CD4-positive, alpha-beta T cell treated with Interleukin-10 for 1 hour (primary cell): ENCODE measurements at places on chromosomes 2 and 18.

- DNase-seq: no peak
These were observed 125.5 kb downstream of the ATAD2B start for GRCh38 chr2:23801396-23801795.

GRCh38 chr2:208464205-208464604 is 57.6 kb downstream of the PTH2R start:
- DNase-seq: no peak

DNA sequence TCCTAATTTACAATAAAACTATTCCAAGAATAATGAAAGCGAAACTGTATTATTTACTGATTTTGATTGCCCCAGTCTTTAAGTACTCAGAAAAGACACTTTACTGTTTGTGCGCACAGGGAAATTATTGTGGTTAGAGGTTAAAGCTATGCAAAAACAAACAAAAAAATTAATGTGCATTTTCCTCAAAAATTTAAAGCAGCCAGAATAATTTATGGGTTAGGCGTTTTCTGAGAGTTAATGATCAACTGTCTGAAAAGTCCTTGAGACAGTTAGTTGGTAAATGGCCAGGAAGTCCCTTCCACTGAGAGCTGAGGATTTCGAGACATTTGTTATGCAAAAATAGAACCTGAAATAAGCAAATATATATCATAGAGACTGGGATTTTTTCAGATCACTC is 143.3 kb downstream of the IRS1 start:
- no peak for DNase-seq

- DNase-seq: no peak
These were observed 97.4 kb downstream of the DDX1 start for GRCh38 chr2:15688924-15689568.

GRCh38 chr2:188079196-188079595 is 212.5 kb upstream of the GULP1 start:
- DNase-seq: no peak

- DNase-seq: no peak
These were observed 1.2 kb downstream of the CNGA3 start for GRCh38 chr2:98347298-98348065.

DNA sequence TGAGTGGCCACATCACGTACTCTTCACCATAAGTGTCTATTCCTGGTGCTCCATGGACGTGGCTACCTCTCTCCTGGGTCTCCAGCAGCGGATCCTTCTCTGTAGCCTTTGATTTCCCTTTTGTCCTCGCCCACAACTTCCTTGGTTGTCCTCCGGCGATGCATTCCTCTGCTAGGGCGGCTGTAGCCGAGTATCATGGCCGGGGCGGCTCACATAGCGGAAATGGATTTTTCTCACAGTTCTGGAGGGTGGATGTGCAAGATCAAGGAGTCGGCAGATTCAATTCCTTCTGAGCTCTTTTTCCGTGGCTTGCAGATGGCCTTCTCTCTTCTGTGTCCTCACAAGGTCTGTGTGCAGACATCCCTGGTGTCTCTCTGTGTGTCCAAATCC is 35.7 kb downstream of the ACKR3 start:
- DNase-seq: no peak

GRCh38 chr18:392928-393573 is 107.5 kb downstream of the COLEC12 start:
- DNase-seq: no peak

DNA sequence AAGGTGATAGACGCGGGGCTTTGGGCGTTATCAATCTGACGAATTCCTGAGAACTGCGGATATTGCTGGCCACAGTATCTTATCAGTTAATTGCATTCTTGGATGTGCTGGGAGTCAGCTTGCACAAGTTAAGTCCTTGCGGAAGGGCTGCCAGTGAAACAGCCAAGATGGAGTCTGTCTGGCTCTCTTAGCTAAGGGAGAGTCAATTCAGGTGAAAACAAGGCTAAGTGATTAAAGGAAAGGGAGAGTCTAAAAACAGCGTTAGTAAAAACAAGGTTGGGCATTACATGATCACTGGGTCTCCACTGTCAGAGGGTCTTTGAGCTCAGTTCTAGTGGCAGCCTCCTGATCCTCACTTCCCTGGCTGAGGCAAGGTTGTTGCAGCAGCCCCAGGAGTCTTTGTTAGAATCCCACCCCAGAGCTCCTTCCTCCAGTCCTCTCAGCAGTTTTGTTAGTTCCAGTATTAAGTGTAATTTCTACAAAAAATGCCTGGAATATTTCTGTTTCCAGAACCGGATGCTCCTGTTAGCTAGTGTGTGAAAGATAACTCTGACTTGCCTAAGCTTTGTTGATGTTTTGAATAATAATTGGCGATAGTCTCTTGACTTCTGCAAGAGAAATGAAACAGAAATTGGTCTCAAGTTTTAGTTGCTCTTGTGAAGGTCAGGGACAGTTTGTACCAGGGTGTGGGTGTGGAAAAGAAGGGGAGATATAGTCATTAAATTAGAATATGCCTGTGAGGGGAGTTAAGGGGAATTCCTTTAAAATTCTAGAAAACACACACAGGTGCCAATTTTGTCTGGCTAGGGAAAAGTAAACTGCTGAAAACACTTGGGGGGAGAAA is 10.6 kb downstream of the CFLAR start:
- peak; percentile 61 for DNase-seq

GRCh38 chr18:76448256-76449110 is 46.6 kb downstream of the ZNF516 start:
- no peak for DNase-seq

GRCh38 chr2:170928036-170928823 is 823 bp upstream of the GORASP2 start:
- DNase-seq: peak; percentile 8

- DNase-seq: no peak
These were observed 16.2 kb downstream of the AFF3 start for GRCh38 chr2:100126201-100126600.

GRCh38 chr2:235433860-235434259 is 60.0 kb upstream of the AGAP1 start:
- DNase-seq: no peak

DNA sequence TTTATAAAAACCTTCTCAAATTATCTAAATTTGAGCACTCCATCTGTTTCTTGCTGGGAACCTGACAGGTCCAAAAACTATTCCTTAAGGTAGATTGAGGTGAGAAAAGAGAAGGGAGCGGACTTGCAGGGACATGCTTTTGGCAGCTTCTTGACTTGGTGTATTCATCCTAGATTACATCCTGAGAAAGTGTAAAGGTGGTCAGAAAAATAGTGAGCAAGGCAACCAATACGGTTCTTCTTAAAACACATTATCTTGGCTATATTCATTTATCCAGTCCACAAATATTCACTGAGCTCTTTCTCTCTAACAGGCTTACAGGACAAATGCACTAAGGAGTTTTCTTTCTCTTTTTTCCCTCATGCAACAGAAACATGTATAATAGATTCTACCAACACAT is 230.0 kb downstream of the LRP1B start:
- no peak for DNase-seq

- DNase-seq: no peak
These were observed 126.1 kb upstream of the FAM117B start for GRCh38 chr2:202508686-202509085.

GRCh38 chr2:129769185-129769991 is 210.1 kb upstream of the RAB6C start:
- DNase-seq: no peak

GRCh38 chr2:113407446-113408099 is 29.9 kb upstream of the ZNG1B start:
- peak; percentile 10 for DNase-seq

DNA sequence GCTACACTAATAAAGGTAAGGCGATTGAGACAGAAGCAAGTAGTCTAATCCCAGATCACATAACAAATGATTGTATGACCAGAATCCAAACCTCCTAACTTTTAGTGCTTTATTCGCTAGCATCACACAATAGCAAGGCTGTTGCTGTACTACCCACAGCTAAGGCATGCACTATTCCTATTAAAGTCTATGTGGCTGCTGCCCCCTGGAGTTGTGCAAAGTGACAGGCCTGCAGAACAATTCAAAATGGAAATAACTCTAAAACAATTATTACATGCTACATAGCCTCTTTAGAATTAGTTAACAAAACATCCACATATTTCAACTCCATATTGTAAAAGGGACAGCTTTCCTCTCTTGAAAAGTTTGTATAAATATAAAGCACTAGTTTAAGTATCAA is 6.0 kb downstream of the ERBB4 start:
- DNase-seq: no peak

GRCh38 chr18:21110713-21111345 is 784 bp downstream of the ROCK1 start:
- peak; percentile 73 for DNase-seq

- no peak for DNase-seq
These were observed 3.2 kb upstream of the ANKRD53 start for GRCh38 chr2:70975237-70975636.

DNA sequence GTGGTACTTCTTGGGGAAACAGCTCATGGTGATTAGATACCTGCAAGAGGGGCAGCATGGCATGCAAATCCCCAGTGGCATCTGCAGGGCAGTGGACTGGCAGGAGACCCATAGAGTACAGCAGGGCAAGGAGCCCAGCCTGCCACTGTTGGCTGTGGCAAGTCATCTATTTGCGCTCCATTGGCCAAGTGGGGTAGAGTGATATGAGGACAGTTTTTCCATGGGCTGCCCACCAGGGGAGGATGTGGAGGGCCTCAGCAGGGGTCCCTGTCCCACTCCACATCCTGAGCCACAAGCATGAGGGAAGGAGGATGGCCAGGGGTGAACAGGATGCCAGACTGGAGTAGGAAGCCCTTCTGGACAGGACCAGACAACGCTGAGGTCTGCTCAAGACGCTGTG is 50.9 kb upstream of the OTOF start:
- no peak for DNase-seq

DNA sequence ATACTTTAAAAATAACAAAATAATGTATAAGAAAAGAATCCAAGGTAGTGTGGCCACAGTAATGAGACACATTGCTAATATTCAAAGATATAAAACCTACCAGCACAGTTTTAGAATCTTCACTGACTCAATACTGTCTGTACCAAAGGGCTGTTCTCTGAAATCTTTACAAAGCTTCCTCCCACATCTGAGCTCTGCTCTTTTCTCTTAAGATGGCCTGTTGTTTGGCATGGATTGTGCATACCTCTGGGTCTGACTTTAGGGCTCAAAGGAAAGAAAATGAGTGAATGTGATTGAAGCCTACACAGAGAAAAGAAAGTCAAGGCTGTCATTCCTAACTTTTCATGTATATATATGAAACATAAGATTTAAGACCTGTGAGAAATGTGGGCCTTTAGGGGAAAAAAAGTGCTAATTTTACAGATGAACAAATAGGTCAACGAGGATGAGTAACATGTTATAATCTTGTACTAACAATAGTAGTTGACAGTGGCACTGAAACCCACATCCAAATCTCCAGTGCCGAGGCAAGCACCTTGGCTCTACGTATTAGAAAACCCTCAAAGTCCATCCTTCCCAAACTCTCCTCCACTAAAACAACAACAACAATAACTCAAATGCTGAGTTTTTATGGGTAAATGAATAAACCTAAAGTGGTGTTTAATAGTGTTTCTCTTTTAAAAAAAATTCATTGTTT is 114.2 kb downstream of the ZNF521 start:
- no peak for DNase-seq

DNA sequence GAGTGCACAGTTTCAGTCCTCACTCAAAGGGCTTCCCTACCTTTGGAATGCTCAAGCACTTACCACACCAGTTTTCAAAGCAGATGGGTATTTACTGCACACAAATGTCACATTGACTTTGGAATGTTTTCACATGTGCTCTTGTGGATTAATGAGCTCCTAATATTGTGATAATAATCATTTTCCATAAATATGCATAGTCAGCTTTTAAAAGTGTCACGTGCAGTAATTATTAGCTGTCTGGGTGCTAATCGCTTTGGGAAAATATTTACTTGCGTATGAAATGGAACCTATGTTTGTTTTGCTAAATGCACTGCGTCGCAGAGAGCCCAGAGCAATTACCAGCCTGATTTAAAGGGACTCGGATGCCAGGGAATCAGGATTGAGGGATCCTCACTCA is 229.3 kb downstream of the SMAD2 start:
- DNase-seq: no peak

DNA sequence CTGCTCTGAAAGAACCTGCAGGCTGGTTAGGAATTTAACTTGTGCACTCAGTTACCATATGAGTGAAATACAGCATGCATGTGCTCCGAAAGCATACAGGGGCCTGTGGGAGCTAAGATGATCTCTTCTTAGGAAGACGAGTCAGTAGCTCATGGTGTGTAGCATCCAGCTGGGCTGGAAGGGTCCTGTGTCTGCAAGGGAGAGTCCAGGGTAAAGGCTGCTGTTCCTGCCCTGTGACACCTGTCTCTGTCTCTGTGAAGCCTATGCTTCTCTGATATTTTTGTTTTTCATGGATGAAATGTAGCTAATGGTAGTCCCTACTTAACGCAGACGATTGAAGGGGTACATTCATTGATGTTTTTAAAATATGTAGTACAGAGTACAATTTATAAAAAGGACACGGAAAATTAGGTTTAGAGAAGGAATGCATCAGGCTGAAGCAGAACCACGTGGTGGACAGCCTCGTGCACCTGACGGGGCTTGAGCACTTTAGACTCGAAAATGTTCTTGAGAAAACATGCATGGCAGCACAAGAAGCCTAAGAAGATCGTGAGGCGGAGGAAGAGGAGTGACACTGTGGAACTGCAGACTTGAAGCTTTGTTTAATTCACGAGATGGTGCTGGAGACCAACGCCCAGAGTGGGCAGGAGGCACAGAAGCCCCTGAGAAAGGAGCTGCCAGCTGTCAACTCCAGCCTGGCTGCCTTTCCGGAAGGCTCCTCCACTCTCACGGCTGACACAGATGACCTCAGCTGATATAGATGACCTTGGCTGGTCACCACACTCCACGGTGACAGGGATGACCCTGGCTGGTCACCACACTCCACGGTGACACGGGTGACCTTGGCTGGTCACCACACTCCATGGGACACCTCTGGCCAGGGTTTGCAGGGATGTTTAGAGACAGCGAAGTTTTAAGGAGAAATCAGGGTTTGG is 110.6 kb downstream of the TMEM18 start:
- no peak for DNase-seq

DNA sequence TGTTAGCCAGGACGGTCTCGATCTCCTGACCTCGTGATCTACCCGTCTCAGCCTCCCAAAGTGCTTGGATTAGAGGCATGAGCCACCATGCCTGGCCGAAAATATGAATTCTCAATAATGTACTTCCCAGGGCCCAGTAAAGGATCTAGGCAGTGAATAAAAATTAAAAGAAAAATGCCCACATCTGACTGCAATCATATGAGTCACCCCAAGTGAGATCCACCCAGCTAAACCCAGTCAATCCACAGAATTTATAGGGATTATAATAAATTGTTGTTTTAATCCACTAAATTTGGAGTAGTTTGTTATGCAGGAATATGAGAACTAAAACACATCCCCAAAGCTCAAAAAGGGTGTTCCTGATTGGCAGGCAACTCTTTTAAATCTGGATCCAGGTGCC is 93.5 kb upstream of the STK39 start:
- no peak for DNase-seq
